ENCODE measurements at places on chromosomes 1 and 21. TPM values are rescaled to one million over a fixed set of nuclear protein-coding genes. Genes with fewer than 3 reads are reported as not detected.

- no peak for DNase-seq
- H3K36me3 ChIP-seq = peaks cover 2% of the 10 kb centered on the region
- no peak overlapping the region for H3K27ac ChIP-seq
Measured at GRCh38 chr1:161953256-161953920, 70.3 kb downstream of the OLFML2B start.

DNA sequence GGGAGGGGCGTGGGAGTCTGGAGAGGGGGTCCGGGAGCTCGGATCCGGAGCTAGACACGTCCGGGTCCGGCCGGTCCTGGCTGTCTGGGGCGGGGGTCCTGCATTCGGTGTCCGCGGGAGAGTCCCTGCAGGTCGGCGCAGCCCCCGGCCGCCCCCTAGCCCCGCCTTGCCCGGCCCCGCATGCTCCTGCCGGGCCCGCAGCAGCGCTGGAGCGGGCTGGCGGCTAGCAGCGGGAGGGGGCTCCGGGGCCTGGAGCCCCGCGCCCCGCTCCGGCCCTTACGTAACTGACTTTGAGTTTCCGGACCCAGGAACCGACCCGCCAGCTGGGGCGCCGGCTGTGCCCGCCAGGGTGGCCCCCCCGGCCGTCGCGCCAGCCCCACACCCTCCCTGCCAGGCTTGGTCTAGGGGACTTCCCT, 26.9 kb upstream of the EPB41 start:
- no peaks in the 10 kb centered on the region for H3K36me3 ChIP-seq
- peak overlapping the region; percentile 91 for H3K4me3 ChIP-seq
- no peak for DNase-seq
- no peaks in the 10 kb centered on the region for H3K4me1 ChIP-seq

ANGPTL3 gene
- total RNA-seq = not detected

DNA sequence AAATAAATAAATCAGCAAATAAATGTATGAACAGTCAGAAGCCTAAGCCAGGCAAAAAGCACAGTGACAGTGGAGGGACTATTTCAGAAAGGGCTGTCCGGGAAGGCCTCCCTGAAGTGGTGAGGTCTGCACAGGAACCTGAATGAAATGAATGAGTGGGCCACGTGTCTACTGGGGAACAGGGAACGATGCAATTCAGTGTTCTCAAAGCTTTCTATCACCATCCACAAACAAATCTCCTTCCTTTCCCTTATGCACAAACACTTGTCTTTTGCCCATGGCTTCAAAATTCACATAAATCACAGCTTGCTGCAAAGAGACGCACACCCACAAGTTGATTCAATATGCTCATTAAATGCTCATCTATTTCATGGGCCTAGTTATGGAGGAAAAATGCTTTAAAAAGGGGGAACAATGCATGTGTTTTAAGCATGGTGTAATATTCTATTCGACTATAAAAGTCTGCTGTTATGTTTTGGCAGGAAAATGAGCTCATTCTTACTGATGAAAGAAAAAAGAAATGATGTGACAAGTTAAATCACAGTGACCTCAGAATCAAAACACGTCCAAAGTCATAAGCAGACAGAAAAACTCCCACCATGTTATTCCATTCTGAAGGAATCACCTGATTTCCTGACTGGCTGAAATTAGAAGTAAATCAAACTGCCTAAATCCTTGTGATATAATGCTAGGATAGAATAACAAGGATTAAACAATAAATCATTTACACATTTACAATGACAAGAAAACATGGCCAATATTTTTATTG, 21.6 kb downstream of the URB1 start:
- peaks cover 43% of the 10 kb centered on the region for H3K36me3 ChIP-seq
- H3K4me3 ChIP-seq = no peak overlapping the region
- DNase-seq = no peak
- no peaks in the 10 kb centered on the region for H3K4me1 ChIP-seq
- peak overlapping the region; percentile 44 for H3K27ac ChIP-seq

DNA sequence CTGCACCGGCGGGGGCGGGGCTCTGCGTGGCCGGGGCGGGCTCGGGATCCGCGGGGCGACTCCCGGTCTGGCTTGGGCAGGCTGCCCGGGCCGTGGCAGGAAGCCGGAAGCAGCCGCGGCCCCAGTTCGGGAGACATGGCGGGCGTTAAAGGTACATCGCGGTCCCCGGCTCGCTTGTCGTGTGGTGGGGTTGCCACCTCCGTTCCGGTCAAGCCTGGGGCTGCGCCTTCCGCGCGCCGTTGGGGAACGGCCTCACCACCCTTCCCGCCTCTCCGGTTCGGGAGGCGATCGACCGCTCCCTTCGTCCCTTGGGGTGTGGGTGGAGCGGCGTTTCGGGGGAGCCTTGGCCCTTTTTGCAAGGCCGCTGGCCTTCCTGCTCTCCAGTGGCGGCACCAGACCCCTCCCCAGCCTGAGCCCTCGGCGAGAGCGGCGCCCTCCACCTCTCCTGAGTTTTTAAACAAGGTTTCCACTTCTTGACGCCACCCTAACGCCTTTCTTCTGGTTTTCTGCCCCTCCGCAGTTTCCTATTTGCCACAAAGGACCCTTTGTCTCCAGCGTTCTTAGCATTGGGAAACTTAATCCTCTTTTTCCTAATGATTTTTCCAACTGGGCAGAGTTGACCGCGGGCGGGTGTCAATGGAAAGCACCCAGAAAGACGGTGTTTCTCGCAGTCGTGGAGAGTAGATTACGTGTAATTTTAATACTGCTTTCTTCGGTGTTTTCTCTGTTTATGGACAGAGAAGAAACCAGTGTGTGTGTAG, at the start of the genes LEPR and LEPROT:
TSS of gene LEPR (plus strand) at position 79 of the 761 bp plus-strand sequence. CDS start 144,898 bp downstream, outside the sequence.
TSS of gene LEPROT (plus strand) at position 79 of the 761 bp plus-strand sequence. CDS start at position 136, 57 bp downstream.
- H3K27me3 ChIP-seq = no peaks in the 10 kb centered on the region
- peak within 1 kb of the TSS; percentile 95 for H3K27ac ChIP-seq
- H3K4me1 ChIP-seq = no peaks in the 10 kb centered on the region
- peaks cover 10% of the 10 kb centered on the region for H3K36me3 ChIP-seq
- no peak for DNase-seq

- no peaks in the 10 kb centered on the region for H3K27me3 ChIP-seq
- H3K27ac ChIP-seq = no peak overlapping the region
- H3K36me3 ChIP-seq = no peaks in the 10 kb centered on the region
Measured at GRCh38 chr1:229152311-229152710, 118.6 kb upstream of the RAB4A start.

DNA sequence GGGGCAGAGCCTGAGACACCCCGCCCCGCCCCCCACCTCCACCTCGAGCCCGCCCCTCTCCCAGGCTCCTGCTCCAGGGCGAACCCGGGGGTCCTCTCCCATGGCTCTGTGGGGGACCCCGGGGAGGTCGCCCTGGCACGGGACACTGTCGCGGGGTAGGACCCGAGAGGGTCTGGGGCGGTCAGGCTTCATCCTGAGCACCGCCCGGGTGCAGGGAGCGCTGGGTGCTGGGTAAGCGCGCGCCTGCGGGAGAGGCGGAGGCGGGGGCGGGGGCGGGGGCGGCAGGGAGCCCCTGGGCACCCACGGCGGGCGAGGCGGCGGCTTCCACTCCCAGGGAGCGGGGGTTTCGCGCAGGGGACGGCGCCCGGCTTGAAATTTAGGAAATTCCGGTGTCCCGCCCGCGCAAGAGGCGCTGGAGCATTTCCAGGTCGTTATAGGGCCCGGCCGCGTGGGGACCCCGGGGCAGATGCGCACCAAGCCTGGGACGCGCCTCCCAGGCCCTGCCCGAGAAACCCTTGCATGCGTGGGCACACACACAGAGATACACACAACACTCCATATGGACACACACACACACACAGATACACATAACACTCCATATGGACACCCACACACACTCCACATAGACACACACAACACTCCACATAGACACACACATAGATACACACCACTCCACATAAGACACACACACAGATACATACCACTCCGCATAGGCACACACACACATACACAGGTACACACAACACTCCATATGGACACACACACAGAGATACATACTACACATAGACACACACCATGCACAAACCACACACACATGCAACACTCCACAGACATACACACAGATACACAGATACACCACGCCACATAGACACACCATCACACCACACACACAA, 48.7 kb upstream of the SLC19A1 start:
- peaks cover 24% of the 10 kb centered on the region for H3K4me1 ChIP-seq
- no peaks in the 10 kb centered on the region for H3K27me3 ChIP-seq
- H3K4me3 ChIP-seq = peak overlapping the region; percentile 51
- H3K36me3 ChIP-seq = no peaks in the 10 kb centered on the region

DNA sequence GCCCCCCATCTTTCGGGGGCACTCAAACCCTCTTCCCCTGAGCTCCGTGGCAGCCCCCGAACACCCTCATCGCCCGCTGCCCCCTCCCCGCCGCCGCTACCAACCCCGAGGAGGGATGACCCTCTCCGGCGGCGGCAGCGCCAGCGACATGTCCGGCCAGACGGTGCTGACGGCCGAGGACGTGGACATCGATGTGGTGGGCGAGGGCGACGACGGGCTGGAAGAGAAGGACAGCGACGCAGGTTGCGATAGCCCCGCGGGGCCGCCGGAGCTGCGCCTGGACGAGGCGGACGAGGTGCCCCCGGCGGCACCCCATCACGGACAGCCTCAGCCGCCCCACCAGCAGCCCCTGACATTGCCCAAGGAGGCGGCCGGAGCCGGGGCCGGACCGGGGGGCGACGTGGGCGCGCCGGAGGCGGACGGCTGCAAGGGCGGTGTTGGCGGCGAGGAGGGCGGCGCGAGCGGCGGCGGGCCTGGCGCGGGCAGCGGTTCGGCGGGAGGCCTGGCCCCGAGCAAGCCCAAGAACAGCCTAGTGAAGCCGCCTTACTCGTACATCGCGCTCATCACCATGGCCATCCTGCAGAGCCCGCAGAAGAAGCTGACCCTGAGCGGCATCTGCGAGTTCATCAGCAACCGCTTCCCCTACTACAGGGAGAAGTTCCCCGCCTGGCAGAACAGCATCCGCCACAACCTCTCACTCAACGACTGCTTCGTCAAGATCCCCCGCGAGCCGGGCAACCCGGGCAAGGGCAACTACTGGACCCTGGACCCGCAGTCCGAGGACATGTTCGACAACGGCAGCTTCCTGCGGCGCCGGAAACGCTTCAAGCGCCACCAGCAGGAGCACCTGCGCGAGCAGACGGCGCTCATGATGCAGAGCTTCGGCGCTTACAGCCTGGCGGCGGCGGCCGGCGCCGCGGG, 837 bp downstream of the FOXD3 start:
- H3K36me3 ChIP-seq = no peaks in the 10 kb centered on the region
- DNase-seq = no peak
- H3K27ac ChIP-seq = peak overlapping the region; percentile 40

GRCh38 chr1:94332952-94333351, 85.2 kb upstream of the ABCD3 start:
- no peaks in the 10 kb centered on the region for H3K36me3 ChIP-seq
- no peaks in the 10 kb centered on the region for H3K4me1 ChIP-seq
- no peak for DNase-seq
- no peaks in the 10 kb centered on the region for H3K27me3 ChIP-seq
- H3K4me3 ChIP-seq = no peak overlapping the region

DNA sequence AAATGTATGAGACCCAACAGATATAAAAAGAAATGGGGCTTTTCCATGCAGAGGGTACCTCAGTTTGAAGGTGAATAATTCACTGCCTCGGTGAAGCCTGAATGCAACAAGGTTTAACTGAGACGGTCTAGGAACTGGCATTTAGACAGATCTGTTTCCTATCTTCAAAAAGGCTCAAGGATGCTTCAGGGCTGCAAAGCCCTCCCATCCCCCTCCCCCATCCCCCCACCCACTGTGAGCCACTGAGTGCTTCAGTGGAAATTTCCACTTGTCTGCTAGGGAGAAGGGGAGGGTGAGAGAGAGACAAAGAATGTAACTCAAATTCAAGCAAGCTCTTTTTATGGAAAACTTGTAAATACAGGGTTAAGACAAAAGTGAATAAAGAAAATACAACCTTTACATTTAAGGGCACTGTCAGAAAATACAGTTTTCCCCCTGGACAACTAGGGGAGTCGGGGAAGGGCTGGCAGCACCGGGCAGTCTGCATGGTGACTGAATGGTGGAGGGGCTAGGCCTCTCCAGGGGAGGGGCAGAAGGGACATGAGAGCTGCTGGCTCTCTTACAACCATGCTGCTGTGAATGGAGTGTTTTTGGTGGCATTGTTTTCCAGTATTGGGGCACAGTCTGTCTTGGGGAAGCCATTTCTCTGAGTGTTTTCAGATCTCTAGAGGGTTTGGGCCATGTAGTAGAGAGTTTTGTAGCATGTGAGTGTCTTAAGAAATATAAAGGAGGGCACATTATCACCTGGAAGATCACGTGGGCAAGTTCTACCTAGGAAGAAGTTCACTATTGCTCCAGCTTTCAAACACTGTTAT, 56.7 kb downstream of the MRPS6 start:
- H3K4me1 ChIP-seq = peaks cover 68% of the 10 kb centered on the region
- H3K27ac ChIP-seq = peak overlapping the region; percentile 86
- no peak for DNase-seq
- peak overlapping the region; percentile 15 for H3K4me3 ChIP-seq
- H3K27me3 ChIP-seq = no peaks in the 10 kb centered on the region

DNA sequence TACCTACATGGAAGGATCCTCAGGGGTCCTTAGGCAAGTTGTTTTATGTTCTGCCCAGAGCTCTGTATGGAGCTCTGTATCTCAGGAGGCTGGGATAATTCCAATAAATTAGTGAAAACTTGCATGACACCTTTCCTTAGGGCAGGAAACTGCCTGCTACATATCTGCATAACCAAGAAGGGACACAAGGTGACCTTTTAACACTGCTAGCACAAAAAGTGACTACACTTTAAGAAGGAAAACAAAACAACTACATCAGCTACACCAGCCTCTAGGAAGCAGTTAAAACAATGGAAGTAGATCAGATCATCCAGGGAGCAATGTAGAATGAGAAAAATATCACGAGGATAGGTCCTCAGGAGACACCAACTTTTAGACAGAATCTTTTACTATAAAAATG, 93.9 kb downstream of the TNFSF18 start:
- no peaks in the 10 kb centered on the region for H3K4me1 ChIP-seq
- H3K4me3 ChIP-seq = no peak overlapping the region
- H3K27me3 ChIP-seq = no peaks in the 10 kb centered on the region
- no peak overlapping the region for H3K27ac ChIP-seq
- DNase-seq = no peak

DNA sequence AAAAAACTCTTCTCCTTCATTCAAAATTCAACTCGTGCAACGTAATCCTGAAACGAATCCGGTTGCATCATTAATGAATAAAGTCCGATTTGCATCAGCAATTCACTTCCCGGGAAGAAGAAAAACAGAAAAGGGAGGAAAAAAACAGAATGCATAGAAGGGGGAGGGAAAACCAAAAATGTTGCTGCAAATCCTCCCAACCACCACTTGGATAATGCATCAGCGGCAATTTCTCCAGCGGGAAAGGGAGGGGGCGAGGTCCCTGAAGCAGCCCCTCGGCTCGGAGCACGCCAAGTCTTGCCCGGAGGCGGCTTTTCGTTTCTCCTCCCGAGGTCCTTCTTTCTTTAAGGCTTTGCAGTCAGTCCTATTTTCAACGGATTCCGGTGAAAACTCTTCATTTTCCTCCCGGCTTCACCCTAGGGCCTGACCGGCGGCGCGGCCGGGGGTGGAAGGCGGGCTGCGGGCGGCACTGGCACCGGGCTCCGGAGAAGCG, 723 bp downstream of the CDC42BPA start:
- no peaks in the 10 kb centered on the region for H3K4me1 ChIP-seq
- no peak for DNase-seq
- H3K27ac ChIP-seq = peak overlapping the region; percentile 95
- H3K4me3 ChIP-seq = peak overlapping the region; percentile 69

- no peaks in the 10 kb centered on the region for H3K36me3 ChIP-seq
- no peaks in the 10 kb centered on the region for H3K27me3 ChIP-seq
- H3K27ac ChIP-seq = no peak overlapping the region
- no peak overlapping the region for H3K4me3 ChIP-seq
- no peaks in the 10 kb centered on the region for H3K4me1 ChIP-seq
Measured at GRCh38 chr1:229778794-229779193, 152.7 kb downstream of the URB2 start.

CHIT1 gene
- total RNA-seq = not detected

- H3K4me1 ChIP-seq = no peaks in the 10 kb centered on the region
- H3K36me3 ChIP-seq = no peaks in the 10 kb centered on the region
- H3K27me3 ChIP-seq = no peaks in the 10 kb centered on the region
- DNase-seq = no peak
Measured at GRCh38 chr1:107493111-107493716, 352.4 kb downstream of the NTNG1 start.
